ENCODE measurements at places on chromosomes 1 and 21.

- DNase-seq = no peak
These were observed 2.3 kb upstream of the GRIK3 start for GRCh38 chr1:37036667-37037053.

GRCh38 chr1:5707566-5708345 is 284.5 kb downstream of the NPHP4 start:
- no peak for DNase-seq

DNA sequence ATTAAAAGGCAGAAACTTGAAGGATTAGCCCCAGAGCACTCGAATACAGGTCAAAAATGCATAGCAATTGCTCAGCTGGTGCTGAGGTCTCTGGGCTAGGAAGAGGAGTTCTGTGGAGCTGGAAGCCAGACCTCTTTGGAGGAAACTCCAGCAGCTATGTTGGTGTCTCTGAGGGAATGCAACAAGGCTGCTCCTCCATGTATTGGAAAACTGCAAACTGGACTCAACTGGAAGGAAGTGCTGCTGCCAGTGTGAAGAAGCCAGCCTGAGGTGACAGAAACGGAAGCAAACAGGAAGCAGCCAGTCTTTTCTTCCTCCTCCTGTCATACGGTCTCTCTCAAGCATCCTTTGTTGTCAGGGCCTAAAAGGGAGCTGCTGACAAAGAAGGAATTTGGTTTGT is 233.4 kb upstream of the FGGY start:
- no peak for DNase-seq

DNA sequence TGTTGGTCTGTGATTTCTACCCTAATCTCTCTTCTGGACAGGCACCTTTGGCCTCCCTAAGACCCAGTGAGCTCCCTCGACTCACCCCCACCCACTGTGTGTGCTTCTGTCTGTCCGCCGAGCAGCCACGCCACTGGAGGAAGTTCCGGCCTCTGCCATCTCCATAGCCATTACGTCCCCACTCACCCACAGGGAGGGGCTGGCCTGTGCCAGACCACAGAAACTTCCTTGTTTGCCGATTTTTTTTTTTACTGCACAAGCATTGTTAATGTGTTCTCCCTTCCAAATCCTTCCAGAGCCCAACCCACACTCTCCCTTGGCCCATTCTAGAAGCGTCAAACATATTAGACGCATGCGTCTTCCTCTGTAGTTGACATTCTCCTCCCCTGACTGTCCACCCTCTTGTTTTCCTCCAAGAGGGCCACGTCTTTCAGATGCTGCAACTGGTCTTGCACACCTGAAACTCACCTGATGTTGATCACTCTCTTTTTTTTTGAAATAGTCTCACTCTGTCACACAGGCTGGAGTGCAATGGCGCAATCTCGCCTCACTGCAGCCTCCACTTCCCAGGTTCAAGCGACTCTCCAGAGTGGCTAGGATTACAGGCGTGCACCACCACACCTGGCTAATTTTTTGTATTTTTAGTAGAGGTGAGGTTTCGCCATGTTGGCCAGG is 72.3 kb downstream of the EVA1C start:
- no peak for DNase-seq

- DNase-seq = no peak
These were observed 62.7 kb downstream of the AGPAT3 start for GRCh38 chr21:43927591-43928221.

GRCh38 chr1:175225805-175226129 is 33.2 kb upstream of the KIAA0040 start:
- no peak for DNase-seq

DNA sequence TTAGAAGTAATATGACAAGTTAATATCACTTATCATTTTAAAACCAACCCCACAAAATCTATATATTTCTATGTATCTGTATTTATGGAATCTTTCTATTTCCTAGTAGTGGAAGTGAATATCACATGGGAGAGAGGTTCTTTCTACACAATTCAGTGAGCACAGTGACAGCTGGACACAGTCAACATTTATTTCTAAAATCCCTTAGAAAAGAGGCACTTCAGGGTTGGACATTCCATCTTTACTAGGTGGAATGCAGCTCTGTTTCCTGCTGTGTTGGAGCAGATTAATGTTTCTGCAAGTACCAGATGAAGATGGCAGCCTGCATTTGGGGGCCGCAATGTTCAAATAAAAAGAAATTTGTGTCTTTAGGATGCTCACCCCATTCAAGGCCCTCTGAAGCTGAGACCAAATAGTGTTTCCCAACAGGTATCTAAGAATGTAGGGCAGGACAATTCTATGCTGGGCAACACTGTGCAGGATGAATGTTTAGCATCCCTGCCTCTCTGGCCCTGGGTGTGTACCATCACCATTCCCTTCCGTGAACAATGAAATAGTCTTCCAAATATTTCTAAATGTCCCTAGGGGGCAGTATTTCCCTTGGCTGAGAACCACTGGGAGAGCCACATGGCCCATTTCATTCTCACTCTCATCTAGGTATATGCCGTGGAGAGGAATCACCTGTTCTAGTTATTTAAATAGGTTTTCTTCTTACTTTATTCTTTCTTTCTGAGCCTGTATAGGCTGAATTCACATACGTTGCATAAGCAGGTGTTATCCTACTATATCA is 394.8 kb downstream of the PRDM2 start:
- DNase-seq = no peak

GRCh38 chr1:166902279-166902678 is 26.2 kb upstream of the TADA1 start:
- DNase-seq = no peak

GRCh38 chr1:92968138-92969032 is 7.1 kb upstream of the DIPK1A start:
- DNase-seq = no peak

DNA sequence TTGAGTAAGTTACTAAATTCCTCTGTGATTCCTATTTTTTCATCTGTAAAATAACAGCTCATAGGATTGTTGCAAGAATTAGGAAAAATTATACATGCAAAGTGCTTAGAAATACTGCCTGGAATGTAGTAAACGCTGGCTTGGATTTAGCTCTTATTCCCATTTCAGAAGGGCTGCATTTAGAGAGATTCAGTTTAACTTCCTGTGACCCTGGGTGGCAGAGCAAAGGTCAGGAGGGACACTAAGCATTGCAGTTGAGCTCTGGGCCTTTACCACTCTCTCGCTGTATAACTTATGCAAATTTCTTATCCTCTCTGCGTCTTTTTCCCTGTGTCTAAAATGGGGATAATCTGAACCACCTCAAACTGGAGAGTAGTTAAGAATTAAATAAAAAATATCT is 241.0 kb upstream of the POU3F1 start:
- no peak for DNase-seq

GRCh38 chr1:82836973-82837680 is 1036.4 kb downstream of the ADGRL2 start:
- no peak for DNase-seq

GRCh38 chr1:180521474-180522212 is 19.3 kb upstream of the ACBD6 start:
- DNase-seq = no peak

DNA sequence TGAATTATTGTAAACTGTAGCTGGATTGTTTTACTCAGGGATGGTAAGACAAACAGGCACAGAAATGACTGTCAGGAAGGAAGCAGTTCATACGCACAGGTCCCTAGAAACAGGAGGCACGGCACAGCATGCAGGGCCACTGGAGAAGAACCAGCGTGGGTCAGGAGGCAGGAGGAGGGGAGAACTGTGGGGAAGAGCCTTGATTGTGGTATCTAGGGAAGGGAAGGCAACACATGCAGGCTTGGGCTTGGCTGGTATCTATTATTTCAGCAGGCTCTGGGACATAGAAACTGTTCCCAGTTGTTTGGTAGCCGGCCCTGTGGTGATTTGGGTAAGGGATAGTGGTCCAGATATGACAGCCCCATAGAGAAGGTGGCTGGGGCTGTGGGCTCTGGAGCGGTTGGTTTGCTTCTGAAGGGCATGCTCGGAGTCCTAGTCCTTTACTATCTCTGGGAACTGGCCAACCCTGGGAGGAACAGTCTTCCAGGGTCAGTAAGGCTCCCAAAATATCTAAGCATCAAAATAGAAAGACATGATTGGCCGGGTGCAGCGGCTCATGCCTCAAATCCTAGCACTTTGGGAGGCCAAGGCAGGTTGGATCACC is 43.1 kb upstream of the CCSAP start:
- DNase-seq = no peak

DNA sequence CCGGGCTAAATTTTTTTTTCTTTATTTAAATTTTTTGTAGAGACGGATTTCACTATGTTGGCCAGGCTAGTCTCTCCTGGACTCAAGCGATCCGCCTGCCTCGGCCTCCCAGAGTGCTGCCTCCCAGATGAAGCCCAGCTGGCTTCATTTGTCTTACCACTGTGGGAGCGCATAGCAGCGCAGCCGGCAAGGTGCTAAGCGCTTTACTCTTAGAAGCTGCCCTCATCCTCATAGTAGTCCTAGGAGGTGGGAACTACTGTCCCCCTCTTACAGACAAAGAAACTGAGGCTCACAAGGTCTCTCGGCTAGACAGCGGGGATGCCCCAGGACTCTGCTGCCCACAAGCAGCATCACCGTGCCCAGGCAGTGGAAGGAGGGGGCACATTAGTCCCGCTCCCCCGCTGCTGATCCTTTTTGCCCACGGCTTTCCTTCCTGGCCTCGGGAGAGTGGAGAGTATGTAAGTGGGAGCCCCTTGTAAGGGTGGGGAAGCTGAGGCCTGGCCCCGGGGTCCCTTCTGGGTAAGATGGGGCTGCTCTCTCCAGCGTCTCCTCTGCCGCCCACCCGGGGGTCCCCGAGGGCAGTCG is 726 bp downstream of the TMEM54 start:
- DNase-seq = no peak

DNA sequence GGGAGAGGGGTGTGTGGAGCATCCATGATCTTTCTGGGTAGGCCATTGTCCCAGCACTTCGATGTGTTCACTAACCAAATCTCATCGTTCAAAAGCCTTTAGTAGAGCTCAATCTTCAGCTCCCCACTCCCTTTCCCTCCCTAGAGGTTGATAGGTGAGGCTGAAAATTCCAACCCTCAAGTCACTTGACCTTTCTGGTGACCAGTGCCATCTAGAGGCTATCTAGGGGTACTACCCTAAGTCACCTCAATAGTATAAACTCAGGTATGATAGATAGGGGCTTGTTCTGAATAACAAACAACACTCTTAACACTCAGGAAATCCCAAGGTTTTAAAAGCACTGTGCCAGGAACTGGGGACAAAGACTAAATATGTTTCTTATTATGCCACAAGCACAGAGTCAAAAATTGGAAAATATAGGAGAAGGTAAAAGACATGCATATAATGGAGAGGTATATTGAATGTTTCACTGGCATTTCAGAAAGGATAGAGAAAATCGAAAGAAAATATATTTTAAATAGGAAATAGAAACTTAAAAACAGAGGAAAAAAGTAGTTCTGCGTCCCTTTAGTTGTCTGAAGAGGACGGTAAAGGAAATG is 42.9 kb upstream of the CD53 start:
- DNase-seq = no peak

DNA sequence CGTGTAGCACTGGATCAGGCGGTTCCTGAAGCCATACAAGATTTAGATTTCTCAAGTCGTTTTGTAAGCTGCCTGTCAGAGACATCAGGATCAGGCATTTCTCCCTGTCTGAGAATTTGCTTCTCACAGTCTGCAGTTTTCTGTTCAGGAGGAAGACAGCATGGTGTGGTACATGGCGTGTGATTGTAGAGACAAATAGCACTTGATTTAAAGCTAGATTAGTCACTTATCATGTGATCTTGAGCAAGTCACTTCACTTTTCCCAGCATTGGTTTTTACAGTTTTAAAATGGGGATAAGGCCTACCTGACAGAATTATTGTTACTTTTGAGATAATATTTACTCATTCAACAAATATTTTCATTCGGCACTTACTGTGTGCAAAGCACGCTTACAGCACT is 63.3 kb downstream of the AK4 start:
- no peak for DNase-seq

- DNase-seq = no peak
These were observed 33.8 kb upstream of the CREG1 start for GRCh38 chr1:167587342-167587741.

- no peak for DNase-seq
These were observed 409.9 kb downstream of the HLX start for GRCh38 chr1:221289103-221289502.

DNA sequence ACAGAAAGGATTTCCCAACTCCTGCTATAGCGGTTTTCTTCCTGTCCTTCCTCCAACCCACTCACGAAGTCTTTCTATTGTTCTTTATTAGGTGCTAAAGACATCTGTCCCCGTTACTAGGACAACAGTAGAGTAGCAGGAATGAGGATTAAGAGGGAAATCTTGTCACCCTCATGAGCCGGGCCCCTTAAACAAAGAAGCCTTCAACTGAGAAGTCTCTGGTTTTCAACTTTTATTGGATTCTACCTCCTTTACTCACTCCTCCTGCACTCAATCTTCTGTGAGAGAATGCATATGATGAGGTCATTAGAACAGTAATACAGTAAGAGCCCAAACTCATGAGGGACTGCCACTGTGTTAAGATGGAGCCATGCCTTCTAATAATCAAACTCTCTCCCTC is 206.3 kb downstream of the OMA1 start:
- no peak for DNase-seq

DNA sequence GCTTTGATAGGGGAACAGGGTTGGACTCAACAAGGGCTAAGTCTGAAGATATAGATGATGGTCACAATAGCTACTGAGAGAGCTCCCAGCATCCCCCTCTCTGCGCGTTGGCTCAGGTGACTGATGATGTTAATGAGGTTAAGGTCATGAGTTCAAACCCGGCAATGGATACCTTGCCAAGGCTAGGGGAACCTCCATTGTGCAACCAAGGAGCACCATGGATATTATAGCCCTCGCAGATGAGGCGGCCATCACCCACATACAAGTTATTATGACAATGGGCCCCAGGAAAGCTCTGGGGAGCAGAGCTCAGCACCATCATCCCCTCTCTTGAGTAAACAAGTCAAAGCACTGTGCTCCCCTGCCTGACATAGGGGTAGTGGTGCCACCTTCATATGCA is 8.2 kb downstream of the KCNA2 start:
- no peak for DNase-seq

GRCh38 chr1:23469372-23469982 is 14.5 kb downstream of the ASAP3 start:
- DNase-seq = no peak

- DNase-seq = no peak
These were observed 103.0 kb downstream of the KIAA0319L start for GRCh38 chr1:35454176-35454575.

DNA sequence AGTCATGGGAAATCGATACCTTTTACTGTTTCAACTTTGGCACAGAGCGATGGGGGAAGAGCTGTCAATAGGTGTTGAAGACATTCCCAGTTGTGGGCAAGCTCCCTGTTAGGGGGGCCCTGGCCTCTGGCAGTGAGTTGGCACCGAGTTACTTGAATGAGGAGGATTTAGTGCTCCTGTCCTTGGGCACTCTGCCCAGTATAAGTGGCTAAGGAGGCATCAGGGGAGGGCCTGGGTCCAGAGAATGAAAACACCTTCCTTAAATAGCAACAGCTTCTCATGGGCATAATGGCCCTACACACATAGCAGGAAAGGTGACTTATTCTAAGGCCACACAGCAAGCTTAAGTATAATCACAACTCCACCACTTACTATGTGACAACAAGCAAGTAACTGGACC is 664.4 kb downstream of the PTPRU start:
- DNase-seq = no peak

Measured in HS-5 (cell line).